HuH-7 (cell line): ENCODE measurements at places on chromosomes 4 and X.

GRCh38 chr4:75542824-75543223 is 13.0 kb upstream of the ODAPH start:
- no peak for DNase-seq

- no peak for DNase-seq
These were observed 1831.4 kb downstream of the ARAP2 start for GRCh38 chr4:34412911-34413310.

DNA sequence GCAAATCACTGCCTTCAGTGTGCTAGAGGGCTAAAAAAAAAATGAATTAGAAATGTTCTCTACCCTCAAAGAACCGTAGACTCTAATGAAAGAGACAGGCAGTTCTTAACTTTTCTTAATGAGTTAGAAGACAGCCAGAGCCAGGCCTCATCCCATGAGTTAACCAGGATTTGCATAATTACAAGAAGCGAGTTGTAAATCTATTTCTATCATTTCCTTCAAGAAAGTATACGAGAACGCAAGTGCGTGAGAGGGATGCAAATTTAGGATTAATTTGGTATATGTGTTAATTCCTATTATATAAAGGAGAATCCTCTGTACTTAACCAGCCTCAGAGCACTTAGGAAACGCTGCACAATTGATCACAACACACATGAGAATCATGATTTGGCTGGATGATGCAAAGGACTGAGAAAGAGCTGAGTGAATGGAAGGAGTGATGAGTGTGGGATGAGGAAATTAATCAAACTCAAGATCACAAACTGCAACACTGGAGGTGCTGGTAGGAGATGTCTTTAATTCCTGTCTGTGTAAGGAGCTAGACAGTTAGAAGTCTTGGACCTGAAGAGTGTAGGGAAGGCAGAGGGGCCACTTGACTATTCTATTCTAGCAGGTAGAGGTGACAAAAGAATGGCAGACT is 157.2 kb downstream of the ATP10D start:
- no peak for DNase-seq

GRCh38 chrX:74421036-74421739 is at the start of gene SLC16A2:
Gene SLC16A2 (plus strand): TSS chrX:74421493. CDS start chrX:74421638, 145 bp downstream.
- DNase-seq, result no peak

DNA sequence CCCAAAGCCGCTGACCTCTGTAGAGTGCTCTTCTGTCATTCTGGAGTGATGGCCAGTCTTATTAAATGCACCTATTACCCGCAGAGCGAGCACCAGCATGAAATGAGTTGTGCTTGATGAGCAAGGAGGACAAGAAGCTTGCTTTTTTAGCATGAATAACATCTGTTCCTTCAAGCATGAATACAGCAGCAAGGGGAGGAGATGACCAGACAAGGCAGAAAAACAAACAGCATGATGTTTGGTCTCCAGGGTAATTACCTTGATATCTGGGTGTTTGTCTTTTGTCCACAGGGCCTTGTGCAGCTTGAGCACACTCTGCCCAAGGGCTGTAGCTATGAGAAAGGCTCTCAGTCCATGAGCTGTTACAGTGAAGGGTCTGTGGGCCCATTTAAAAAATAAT is 324.8 kb upstream of the DDX53 start:
- no peak for DNase-seq

DNA sequence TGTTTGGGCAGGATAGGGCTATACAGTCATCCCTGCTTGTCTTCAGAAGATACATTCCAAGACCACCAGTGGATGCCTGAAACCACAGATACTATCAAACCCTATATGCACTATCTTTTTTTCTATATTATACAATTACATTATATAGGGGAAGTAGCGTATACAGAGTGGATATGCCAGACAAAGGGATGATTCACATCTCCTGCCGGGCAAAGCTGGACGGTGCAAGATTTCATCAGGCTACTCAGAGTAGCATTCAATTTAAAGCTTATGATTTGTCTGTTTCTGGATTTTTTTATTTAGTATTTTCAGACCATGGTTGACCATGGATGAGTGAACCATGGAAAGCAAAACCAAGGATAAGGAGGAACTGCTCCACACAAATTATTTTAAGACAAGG is 7.0 kb upstream of the AMTN start:
- DNase-seq, result no peak

DNA sequence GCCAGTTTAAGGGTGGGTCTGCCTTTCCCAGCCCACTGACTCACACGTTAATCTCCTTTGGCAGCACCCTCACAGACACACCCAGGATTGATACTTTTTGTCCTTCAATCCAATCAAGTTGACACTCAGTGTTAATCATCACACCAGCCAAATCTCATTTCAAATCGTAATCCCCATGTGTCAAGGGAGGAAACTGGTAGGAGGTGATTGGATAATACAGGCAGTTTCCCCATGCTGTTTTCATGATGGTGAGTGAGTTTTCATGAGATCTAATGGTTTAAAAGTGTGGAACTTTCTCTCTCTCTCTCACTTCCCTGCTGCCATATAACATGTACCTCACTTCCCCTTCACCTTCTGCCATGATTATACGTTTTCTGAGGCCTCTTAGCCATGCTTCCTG is 647.2 kb upstream of the FRG1 start:
- no peak for DNase-seq

- no peak for DNase-seq
These were observed 86.8 kb upstream of the VEGFC start for GRCh38 chr4:176879380-176880116.

- peak; percentile 15 for DNase-seq
These were observed 87.7 kb downstream of the SHROOM2 start for GRCh38 chrX:9873952-9874351.

- no peak for DNase-seq
These were observed 119.6 kb downstream of the AFF2 start for GRCh38 chrX:148620023-148620422.

- no peak for DNase-seq
These were observed 214.2 kb upstream of the PCDH10 start for GRCh38 chr4:132934911-132935310.

DNA sequence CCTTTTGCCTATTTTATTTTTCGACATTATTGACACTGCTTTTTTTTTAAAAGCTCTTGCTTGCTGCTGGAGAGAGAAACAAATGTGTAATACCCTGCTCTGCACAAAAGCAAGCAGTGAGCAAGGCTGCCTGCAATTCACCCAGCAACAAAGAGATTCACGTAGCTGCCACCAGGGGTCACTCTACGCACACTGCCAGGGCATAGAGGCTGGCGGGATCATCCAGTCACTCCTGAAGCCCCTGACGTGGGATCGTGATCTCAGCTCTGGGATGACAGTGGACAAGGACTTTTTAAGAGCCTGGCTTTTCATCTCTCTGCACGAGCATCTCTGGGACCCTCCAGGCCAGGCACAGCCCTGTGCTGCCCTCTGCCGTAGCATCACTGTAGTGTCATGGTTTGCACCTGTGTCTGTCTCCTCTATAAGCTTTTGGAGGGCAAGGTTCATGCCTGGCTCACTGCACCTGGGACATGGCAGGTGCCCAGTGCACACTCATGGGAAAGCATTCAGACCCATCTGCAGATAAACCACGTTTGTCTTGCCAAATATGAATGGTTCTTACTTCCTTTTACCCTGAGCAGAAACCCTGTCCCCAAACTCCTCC is 19.8 kb downstream of the C4orf50 start:
- DNase-seq, result peak; percentile 81

- no peak for DNase-seq
These were observed 1852.2 kb downstream of the PCDH7 start for GRCh38 chr4:32572366-32572765.

GRCh38 chrX:24347881-24348280 is 12.6 kb upstream of the SUPT20HL1 start:
- DNase-seq, result no peak

GRCh38 chrX:101958139-101958538 is 26.3 kb upstream of the ZMAT1 start:
- no peak for DNase-seq

GRCh38 chrX:84248226-84248625 is 60.2 kb upstream of the RPS6KA6 start:
- DNase-seq, result no peak

DNA sequence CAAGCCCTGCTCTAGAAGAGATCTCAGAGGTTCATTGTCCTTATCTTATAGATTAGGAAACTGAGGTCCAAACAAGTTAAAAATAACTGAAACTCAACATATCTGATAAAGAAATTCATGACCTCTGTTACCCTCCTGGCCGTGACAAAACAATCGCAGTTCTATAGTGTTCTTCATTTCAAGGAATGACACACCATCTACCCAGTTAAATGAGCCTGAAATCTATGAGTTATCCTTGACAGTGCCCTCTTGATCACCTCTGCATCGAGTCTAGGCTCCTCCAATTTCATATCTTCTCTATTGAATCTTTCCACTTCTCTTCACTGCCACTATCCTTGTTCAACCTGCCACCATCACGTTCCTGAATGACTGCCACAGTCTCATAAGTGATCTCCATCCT is 325.3 kb upstream of the TEX13C start:
- DNase-seq, result no peak

DNA sequence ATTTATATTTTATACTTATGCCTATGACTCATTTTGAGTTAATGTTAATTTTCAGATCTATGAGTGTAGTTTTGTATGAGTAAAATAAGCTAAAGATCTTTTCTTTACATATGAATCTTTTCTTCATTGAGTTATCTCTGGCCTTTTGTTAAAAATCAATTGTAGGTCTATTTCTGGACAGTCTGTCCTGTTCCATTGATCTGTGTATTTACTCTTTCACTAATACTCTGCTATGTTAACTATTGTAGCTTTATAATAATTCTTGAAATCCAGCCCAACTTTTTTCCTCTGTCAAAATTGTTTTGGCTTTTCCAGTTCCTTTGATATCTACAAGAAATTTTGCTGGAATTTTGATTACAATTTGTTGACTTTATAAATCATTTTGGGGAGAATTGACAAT is 177.0 kb downstream of the RBM46 start:
- DNase-seq, result no peak

DNA sequence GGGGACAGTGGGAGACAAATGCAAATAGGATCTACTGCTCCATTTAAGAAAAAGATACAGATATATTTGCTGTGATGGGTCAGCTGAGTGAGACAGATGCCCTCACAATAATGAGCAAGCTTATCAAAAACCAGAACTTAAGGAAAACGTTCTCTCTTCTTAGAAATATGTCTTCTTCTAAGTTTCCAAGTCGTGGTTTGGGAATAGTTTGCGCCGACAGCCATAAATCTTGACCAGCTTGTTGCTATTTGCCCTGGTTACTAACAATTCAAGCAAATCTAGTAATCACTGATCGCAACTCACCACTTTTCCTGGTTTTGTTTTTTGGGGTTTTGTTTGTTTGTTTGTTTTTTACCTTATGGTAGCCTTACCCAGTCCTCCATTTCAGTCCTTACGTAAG is 67.6 kb upstream of the GUCY1A1 start:
- DNase-seq, result no peak

- DNase-seq, result no peak
These were observed 39.3 kb downstream of the NSUN7 start for GRCh38 chr4:40789031-40789430.

GRCh38 chr4:151197247-151197646 is 79.7 kb upstream of the PRSS48 start:
- DNase-seq, result no peak

- DNase-seq, result no peak
These were observed 410.2 kb upstream of the CT83 start for GRCh38 chrX:116872931-116873330.

GRCh38 chr4:145904413-145905177 is 34.0 kb downstream of the ZNF827 start:
- no peak for DNase-seq

DNA sequence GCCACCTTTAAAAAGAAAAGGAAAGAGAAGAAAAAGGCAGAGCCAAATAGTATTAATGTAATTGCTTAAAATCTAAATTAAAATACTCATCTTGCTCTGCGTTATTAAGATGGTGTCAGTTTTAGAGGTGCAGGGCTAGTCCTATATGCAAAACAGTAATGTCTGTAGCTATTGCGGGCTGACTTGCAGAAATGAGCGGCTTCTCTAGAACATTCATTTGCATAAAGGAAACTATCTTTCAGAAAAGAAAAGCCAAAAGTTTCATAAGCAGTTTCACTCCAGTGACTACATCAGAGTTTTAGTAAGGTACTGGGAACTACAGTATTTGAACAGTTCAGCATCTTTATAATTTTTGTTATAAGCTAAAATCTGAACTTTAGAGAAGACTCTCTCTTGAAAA is 6.0 kb downstream of the SMAD1 start:
- DNase-seq, result no peak

- DNase-seq, result no peak
These were observed 66.7 kb upstream of the PRPS1 start for GRCh38 chrX:107561468-107562215.

GRCh38 chr4:139319571-139319970 is 17.3 kb upstream of the NDUFC1 start:
- DNase-seq, result no peak

- no peak for DNase-seq
These were observed 1591.7 kb upstream of the ADGRL3 start for GRCh38 chr4:59608466-59608865.

- DNase-seq, result no peak
These were observed 187.8 kb downstream of the FRAS1 start for GRCh38 chr4:78244705-78245485.

DNA sequence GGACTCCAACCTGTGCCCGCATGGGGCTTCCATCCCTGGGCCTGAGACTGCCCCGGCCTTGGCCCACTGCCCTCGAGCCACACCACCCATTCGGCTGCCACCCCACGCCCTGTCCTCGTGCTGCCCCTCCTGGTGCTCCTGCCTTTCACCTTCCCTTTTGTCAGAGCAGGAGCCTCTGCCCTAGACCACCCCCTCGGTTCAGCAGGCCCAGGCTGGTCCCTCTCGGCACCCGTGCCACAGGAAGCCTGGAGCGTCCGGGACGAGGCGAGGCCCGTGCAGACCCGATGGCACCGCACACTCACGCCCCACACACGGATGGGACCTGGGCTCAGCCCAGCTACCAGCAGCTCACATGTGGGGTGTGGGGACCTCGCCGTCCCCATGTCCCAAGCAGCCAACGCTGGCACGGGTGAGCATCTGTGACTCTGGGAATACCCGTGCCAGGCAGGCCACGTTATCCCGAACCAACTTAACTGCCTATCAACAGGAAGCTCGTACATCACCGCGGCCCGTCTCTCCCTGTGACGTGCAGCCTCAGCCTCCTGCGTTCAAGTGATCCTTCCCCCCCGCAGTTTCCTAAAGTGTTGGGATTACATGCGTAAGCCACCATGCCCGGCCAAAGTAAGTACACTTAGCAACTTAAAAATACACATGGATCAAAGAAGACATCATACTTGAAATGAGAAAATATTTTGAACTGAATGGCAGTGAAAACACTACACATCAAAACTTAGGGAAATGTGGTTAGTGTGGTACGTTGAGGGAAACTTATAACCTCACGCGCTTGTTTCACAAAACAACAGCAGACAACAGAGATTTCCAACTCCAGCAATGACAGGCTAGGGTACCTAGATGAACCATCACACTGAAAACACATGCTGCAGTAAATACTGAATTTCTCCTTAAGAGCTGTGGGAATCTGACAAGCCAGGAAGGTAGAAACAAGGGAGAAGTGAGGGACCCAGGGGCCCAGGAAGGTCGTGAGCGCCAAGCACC is 29.0 kb downstream of the LRPAP1 start:
- DNase-seq, result no peak
